ENCODE measurements at places on chromosomes 1 and 21. TPM values are rescaled to one million over a fixed set of nuclear protein-coding genes. Genes with fewer than 3 reads are reported as not detected.
A peak's percentile ranks its signal among the peaks of the same experiment; 100 is the strongest.

DNA sequence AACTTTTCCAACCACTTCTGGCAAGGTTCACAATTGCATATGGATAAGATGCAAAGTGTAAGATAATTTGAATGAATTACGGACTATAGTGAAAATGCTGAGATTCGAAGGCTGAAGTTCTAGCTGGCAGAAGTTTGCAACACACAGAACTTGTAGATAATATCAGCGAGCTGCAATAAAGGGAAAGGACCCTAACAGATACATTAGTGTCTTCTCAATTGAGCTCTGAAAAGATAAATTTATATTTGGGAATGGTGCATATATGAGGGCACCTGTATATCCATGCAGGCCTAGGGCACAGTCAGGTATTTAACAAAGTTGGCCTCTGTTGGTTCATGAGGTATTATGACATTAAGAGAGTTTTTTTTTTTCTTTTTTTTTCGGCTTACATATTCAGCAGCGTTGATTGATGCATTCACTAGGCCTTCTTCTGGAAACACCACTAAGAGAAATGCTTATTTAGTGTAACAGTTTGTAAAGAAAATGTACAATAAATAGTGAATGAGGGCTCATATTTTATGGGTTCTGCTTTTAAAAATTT, 2.2 kb downstream of the NFIA start:
- no peak for DNase-seq

DNA sequence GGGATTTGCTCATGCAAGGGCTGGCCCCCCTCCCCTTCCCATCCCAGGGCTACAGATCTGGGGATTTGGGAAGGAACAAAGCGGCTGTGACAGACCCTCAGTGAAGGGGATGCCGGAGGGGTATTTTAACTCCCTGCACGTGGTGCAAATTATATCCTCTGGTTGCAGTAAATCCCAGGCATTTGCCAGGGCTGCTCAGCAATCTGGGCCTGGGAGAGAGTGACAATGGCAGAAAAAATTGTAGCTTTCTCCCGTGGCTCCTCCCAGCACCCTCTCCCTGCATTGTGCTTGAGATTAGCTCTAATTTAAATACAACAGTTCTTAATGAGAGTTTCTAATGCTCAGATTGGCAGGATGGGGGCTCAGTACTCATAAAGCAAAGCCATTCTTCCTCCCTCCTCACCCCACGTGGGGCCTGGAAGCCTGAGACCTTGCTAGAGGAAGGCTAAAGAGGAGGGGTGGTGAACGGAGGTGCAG, 129.9 kb upstream of the CD34 start:
- DNase-seq = no peak

- peak; percentile 42 for DNase-seq
These were observed 55.9 kb downstream of the GON4L start for GRCh38 chr1:155801149-155801548.

The PATJ gene
- total RNA-seq = 1.6 TPM

The TMEM9 gene
- total RNA-seq = 105 TPM

GRCh38 chr1:67766141-67766978, 66.9 kb downstream of the GNG12 start:
- DNase-seq = peak; percentile 64

- no peak for DNase-seq
These were observed at the start of gene ASTN1 for GRCh38 chr1:177164380-177165068. TSS of gene ASTN1 (minus strand) at chr1:177164712. CDS start at chr1:177164676, 36 bp downstream.

Data from LHCN-M2 (cell line).